ENCODE measurements at places on chromosomes 2 and 18.

DNA sequence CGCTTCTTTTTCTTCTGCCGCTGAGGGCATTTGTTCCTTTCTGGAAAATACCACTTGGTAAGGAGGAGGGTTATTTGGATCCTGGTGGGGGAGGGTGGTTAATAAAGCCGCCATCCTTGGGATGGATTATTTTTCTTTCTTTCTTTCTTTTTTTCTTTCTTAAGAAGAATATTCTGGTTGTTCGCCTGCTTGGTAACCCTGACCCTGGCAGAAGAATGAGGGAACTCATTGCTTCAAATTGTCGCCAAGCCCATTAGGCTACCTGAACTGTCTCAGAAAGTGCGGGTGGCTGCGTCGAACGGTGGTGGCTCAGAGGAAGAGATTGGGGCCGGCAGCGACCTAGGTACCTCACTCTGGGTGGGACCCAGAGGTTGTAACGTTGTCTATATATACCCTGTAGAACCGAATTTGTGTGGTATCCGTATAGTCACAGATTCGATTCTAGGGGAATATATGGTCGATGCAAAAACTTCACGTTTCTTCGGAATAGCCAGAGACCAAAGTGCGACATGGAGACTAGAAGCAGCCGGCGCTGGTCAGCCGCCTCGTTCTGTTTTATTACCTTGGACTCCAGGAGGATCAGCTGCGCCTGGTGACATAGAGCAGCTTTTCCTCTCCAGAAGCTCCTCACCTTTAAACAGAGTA, 1.3 kb upstream of the HOXD4 start:
- no peak for DNase-seq

- no peak for DNase-seq
These were observed 424.1 kb upstream of the CHST9 start for GRCh38 chr18:27609221-27609620.

- DNase-seq, result no peak
These were observed 145.6 kb downstream of the FAM161A start for GRCh38 chr2:61707984-61708852.

DNA sequence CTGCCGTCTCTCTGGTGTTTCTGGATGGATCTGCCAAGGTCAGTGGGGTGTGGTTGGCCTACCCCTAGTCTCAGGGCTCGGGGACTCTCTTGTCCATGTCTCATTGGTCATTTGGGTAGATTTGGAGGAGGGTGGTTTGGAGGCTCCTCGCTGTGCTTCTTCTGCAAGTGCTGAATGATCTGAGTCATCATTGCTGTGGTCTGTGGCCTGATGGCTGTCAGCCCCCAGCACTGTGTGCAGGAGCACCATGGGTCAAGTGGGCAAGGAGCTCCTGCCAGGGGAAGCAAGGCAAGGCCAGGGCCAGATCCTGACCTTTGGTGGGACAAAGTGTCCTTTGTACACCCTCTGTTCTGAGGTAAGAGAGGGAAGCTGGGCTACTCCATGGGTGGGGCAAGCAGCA, 221.8 kb downstream of the FHOD3 start:
- no peak for DNase-seq

DNA sequence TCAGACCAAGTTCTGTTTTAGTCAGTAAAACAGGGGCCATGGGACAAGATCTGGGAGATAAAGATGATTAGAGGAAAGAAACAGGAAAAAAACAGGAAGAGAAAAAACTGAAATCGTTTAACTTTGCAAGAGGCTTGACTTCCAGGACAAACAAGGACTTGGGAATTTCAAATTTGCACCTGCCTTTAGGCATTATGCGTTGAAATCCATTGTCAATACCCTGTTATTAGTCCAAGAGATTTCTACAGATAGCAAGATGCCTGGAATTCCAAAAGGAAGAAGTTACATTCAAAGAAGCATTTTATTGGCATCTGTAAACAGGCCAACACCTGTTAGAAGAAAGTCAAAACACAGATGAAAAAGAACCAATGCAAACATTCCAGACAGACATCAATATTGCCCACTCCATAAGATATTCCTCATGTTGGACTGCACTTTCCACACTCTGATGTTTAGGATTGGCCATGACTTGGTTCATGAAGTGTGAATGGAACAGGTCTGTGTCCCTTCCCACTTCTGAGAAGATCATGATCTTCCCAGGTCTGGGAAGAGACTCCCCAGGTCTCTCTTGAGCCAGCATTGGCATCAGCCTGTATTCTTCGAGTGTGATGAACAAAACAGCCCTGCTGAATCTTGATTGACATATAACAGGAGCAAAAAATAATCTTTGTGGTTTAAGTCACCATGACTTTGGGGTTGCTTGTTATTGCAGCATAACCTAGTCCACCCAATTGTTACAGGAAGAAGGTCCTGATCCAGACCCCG, 181.4 kb upstream of the FN1 start:
- DNase-seq, result no peak

DNA sequence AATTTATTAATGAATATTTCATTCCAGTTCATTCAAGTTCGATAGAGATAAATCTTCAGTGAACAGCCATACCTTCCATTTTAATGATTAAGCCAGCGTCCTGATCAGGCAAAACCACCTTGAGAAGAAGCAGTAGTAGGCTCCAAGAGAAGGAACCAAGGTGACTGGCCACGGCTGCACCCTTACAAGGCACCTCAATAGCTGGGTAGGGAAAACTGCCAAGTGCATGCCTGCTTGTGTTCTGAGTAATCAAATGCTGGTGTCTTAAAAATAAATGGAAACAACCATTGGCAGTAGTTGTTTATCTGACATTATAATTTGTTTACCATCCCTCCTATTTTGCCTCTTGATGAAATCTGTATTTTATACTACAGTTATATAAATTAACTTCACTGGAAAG, 10.0 kb upstream of the FEZ2 start:
- no peak for DNase-seq

DNA sequence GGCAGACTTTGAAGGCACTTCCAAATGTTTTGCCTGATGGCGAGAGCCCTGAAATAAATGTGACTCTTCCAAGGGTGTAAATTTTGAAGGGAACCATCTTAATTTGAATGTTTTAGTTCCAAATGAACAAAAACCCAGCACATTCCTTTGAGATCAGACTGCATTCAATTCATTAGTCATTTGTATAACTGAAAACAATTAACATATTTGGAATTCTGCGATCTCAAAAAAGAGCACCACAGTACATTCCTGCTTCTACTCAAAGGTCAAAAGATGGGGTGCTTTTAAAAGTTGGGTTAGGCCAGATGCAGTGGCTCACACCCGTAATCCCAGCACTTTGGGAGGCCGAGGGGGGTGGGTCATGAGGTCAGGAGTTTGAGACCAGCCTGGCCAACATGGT, 38.2 kb upstream of the CHRNA1 start:
- no peak for DNase-seq

GRCh38 chr2:175838979-175839378, 163.1 kb downstream of the LNPK start:
- no peak for DNase-seq

DNA sequence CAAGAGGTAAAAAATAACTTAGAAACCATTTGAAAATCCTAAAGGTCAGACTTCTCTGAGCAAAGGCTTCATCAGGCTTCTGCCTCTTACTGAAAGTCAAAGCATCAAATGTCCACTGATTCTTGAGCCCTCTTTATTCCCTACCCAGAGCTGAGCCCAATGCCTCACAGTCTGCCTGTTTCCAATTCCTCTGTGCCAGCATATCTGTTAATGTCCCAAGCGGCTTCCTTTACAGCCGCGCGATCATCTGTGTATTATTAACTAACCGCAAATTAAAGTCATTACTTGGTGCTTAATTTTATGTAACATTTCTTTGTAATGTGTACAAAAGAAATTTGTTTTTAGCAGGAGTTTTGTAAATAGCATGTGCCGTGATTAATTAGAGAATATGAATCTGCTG, 418.8 kb upstream of the HNRNPA3 start:
- no peak for DNase-seq

GRCh38 chr18:57347784-57348183, 4.6 kb upstream of the ST8SIA3 start:
- no peak for DNase-seq

- DNase-seq, result no peak
These were observed 958.8 kb upstream of the TMEFF2 start for GRCh38 chr2:193153576-193153975.

DNA sequence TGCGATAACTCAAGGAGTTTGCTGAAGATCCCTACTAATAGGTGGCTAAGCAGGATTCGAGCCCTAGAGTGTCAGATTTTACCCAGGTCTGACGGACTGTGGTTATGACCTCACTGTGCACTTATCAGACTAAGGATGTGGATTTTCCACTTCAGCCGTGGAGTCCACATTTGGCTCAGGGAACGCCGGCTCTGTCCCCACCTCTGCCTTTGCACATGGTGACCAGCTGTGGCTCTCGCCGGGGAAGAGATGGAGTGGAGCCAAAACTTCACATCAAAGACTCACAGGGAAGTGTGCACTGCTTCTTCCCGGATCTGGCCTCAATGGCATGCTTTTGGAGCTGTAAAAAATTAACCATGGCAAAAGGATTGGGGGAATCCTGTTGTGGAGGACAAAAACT, 249.3 kb upstream of the APCDD1 start:
- DNase-seq, result no peak

DNA sequence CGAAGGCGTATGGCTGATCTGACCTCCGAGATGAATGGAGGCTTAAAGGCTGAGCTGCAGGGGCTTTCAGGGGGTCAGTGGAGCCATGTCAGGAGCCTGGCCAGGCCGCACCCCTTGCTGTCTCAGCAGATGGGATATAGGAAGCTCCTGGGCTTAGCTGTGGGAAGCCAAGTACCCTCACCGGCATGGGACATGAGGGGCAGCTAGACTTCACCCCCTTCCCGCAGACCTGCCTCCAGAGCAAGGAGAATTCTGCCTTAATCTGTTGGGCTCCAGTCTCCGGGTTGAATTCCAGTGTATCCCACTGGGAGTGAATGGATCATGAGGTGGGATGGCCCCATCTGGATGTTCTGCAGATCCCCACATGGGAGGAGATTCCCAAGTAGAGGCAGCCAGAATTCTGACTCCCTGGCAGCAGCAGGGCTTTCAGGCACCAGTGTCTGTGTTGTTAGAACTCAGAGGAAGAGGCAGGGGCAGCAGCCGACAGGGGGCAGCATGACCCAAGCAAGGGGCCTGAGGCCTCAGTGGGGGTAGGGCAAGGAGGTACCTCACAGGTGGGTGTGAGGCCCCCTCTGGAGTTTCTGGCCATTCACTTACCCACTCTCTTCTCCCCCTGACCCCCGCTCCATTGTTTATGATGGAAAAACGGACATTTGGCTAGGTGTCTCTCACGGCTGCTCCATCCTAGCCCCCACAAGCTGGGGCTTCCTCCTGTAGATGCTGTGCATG, 19.1 kb downstream of the CAPG start:
- peak; percentile 84 for DNase-seq

- DNase-seq, result no peak
These were observed 584 bp downstream of the C2orf72 start for GRCh38 chr2:231037731-231038482.

GRCh38 chr2:189698020-189698887, 23.8 kb downstream of the ANKAR start:
- DNase-seq, result no peak

DNA sequence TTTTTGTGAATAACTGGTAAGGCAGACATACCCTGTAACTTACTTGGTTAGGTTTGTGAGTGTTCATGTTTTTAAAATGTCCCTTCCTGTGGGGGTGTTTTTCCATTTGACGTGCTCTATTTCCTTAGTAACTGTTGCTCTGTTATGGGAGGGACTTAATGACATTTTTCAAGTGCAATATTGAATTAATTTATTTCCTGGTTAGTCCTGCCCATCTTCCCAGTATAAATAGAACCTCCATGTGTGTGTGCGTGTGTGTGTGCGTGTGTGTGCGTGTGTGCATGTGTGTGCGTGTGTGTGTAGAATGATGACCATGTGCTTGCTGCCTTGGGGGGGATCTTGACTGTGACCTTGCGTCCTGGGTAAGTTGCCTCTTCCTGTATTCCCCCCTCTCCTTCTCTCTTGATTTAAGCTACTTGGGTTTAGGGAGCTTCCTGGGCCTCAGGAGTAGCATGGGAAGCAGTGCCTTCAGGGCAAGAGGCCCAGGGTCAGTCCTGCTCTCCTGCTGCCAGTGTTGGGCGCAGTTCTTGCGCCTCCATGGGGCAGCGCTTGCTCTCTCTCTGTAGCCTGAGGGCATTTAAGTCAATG, 163.9 kb downstream of the LDLRAD4 start:
- no peak for DNase-seq

DNA sequence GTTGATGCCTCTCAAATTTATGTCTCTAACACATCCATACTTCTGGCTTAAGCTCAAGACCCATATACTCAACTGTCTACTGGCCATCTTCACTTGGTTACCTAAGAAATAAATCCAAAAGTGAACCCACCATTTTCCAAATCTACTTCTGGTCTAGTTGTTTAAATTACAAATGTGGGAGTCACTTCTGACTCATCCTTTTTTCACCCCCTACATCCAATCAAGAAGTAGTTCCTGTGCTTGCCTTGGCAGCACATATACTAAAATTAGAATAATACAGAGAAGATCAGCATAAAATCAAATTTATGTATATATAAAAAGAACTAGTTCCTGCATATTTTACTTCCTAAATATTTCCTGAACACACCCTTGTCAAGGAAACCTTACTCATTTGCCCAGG, 53.6 kb downstream of the STRN start:
- DNase-seq, result no peak
